ENCODE measurements at places on chromosomes 16 and 17. TPM values are rescaled to one million over a fixed set of nuclear protein-coding genes. Genes with fewer than 3 reads are reported as not detected.

GRCh38 chr17:80846932-80847331 lies 144.7 kb upstream of the CHMP6 start:
- H3K27ac ChIP-seq = no peak overlapping the region
- no peak overlapping the region for H3K4me3 ChIP-seq
- no peaks in the 10 kb centered on the region for H3K27me3 ChIP-seq
- H3K36me3 ChIP-seq = peaks cover 13% of the 10 kb centered on the region
- peaks cover 11% of the 10 kb centered on the region for H3K4me1 ChIP-seq

The SMTNL2 gene
- 8.3 TPM for total RNA-seq

DNA sequence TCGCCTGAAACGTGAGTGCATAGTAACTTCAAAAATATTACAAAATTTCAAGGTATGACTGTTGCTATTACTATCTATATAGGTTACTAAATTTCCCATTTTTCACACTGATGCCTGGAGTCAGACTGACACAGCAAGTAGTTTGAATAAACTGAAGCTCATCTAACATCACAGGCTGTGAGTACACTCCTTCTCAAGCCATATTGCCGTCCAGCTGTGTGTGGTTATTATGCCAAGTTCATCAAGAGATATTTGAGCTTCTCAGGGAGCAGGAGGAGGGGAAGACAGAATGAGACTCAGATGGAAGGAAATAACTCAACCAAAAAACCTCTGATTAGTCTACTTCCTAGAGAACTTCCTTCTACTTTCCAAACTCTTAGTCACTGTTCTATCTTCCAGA lies 473.9 kb downstream of the TOX3 start:
- DNase-seq = no peak
- no peaks in the 10 kb centered on the region for H3K27me3 ChIP-seq
- peaks cover 14% of the 10 kb centered on the region for H3K4me1 ChIP-seq

The KRTAP4-4 gene
- not detected for total RNA-seq

The ATP2A1 gene
- 2.7 TPM for total RNA-seq

Measured in progenitor cell of endocrine pancreas (in vitro differentiated cells).